ENCODE measurements at places on chromosomes 7 and 10. TPM values are rescaled to one million over a fixed set of nuclear protein-coding genes. Genes with fewer than 3 reads are reported as not detected.

DNA sequence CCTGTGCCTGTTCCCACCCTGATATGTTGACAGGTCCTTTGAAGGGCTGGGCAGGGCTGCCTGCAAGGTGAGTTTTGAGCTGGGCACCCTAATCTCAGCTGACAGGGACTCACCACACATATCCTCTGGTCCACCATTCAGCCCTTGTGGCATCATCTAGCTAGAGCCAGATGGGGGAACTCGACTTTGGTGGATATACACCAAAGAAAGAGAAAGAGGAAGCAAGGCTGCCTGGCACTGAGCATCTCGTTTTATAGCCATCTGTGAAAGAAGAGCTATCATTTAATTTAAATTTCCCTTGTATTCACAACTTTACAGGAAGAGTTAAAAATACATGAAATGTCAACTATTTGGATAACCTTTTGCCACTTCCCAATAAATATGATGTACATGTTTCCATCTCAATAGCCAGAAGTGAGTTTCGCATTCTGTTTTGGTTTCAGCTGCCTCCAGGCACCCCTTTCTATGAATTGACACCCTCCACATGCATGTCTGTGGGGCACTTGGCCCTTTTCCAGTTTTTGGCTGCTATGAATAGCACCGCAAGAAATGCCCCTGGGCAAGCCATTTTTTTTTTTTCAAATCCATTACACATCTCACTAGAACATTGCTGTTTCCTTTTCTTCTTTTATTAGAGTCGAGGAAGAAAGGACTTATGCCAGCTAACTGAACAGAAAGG, 22.9 kb upstream of the GRB10 start:
- DNase-seq: no peak

DNA sequence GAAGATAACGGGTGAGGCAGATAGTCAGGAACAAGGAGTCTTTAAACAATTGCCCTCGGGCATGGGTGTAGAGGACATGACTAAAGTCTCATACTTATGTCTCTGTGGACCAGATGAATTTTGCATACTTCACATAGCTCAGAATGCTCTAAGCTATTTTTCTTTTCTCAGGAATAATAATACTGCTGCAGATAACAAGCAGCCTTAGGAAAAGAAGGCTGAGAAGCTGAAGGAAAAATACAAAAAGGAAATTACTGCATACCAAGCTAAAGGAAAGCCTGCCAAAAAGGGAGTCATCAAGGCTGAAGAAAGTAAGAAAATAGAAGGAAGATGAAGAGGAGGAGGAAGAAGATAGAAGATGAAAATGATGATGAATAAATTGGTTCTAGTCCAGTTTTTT, 13.4 kb upstream of the ERCC6 start:
- no peak for DNase-seq

DNA sequence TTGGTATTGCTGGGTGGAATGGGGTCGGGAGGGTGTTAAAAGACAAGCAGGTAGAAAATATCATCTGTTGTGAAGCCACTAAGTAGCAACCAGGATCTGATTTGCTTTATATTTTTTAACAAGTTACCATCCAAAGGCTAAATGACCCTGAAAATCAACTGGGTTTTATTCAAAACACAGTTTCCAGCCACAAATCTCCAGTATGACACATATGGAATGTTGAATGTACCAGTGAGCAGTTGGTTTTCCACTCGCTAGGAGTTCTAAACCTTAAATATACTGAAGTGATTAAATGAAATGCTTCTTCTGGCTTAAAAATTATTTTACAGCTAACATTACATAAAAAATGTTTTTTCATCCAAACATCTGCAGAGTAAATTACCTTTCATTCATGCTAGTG, 112.5 kb downstream of the PDE1C start:
- no peak for DNase-seq

- DNase-seq: no peak
Observed at GRCh38 chr7:133349101-133349500, 96.2 kb downstream of the EXOC4 start.

GRCh38 chr10:4407783-4408182, 418.2 kb upstream of the AKR1E2 start:
- no peak for DNase-seq

DNA sequence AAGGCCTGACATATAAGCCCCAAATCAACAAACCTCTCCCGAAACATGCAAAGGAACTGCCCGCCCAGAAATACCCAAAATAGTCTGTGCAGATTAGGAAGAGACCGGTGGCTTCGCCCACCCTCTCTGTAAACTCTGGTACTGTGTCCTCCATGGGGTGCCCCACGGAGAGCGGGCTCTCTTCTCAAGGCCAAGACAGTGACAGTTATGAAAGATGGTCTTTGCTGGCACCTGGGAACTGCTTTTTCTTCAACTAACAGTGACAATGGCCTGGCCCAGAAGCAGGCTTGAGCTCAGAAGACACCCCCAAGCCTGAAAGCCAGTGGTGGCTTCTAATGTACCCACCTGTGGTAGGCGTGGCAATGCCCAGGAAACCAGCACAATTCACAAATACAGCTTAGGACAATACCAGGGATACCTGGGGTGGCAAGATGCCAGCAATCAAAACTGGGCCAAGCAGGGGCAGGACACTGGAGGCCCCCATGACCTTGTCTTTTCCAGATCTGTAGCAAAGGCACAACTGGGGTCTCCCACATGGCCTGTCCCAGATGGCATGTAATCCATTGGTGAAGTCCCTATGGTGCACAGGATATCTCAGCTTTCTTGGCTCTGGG, 107.6 kb downstream of the NEURL1 start:
- no peak for DNase-seq

DNA sequence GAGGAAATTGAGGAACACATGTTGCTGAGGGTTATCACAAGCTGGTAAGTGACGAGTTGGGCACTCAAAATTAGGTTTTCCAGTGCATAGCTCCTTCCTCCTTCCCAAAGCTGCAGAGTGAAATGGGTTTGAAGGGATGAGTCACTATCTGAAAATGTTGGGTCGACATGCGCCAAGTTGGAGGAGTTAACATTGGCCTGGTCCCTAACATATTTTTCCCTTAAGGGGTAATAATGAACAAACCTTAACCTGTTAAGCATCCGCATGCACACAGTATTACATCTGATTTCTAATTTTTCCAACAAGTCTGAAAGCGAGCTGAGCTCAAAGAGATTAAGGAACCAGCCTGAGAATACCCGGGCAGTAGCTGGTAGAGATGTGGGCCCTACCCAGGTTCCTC, 20.7 kb upstream of the TECTB start:
- no peak for DNase-seq

GRCh38 chr10:1253523-1254353, 197.6 kb downstream of the WDR37 start:
- no peak for DNase-seq

DNA sequence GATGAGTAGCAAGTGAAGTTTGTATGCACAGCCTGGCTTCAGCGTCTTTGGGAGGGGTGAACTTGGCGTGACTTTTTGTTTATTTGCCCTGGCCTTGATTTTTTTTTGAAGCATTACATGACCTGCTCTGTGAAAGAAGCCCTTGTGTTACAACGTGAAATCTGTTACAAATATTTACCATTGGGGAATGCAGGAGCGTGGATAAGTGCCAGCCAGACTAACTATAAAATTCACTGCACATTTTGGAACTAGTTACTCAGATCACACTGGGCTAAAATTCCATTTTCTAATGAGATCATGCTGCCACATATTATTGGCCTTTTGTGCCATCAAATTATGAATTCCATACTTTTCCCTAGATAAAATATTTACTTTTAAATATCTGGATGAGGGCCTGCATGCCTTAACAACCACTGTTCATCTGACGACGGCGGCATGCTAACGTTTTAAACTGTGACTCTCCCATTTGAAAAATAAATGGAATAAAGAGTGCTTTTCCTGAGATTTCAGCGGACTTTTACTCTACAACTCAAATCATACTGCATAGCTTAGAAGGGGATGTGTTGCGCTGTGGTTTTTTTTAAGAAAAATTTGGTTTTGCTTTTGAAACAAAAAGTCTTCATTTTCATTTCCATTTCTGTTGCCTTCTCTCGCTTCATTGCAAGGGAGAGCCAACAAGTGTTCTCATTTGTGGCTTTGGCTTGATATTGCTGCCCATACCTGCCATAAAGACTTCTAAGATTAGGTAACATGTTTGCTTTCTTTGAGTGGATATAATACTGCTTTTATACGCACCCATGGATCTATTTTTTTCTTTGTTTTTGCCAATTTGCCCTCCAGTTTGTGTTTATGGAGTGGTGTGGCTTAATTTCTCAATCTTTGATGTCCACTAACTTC, 352.2 kb downstream of the TFEC start:
- no peak for DNase-seq

DNA sequence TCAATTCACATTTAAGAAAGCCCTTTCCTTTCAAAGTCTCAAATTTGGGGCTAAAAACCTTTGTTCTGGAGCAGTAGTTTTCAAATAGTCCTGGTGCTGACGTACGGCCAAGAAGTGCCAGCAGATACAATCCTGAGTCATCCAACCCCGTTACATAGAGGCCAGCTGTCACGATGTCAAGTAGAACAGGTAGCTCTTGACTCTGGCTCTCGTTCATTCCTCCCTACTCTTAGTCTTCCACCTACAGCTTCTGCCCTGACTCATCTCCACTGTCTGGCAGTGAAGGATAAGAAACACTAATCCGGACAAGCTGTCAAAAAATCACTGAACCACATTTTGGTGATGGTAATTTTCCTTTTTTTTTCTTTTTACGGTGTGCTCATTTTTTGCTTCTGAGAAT, 132.4 kb upstream of the PTN start:
- DNase-seq: no peak

Gene MCMBP
- total RNA-seq: 44.2 TPM

Gene WNT8B
- total RNA-seq: not detected

Gene KCP
- not detected for total RNA-seq

Gene GOLGA7B
- under 0.01 TPM for total RNA-seq

Gene ORC5
- 19.8 TPM for total RNA-seq

Gene TAS2R41
- not detected for total RNA-seq

Gene OLAH
- 0.20 TPM for total RNA-seq
